ENCODE measurements at places on chromosomes 4 and X.
A peak's percentile ranks its signal among the peaks of the same experiment; 100 is the strongest.

DNA sequence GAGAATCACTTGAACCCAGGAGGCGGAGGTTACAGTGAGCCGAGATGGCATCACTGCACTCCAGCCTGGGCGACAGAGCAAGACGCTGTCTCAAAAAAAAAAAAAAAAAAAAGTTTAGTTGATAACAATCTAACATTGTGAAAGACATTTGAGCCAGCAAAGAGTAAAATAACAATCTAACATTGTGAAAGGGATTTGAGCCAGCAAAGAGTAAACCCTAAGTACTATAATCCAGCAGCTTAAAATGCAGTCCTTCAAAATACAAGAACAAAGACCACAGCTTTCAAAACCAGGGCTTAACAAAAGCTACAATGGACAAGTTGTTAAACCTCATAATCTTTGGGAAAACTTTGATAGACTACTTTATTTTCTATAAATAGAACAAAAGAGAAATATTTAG is 16.9 kb downstream of the MFAP3L start:
- no peak for DNase-seq

DNA sequence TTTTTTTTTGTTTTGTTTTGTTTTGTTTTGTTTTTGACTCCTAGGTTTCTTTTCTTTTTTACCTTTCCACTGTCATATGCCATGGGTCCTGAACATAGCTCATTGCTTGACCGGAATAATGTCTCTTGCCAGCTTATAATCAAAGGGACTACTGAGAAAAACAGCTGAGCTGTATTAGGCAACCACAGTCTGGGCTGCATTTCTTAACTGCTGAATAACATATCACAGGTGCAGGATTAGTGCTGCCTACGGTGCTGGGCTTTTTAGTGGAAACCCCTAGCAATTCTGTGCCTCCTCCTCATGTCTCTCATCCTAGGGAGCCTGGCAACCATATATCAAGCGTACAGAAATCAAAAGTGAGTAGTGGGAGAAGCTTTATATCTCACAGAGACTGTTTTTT is 333.5 kb downstream of the BMPR1B start:
- no peak for DNase-seq

GRCh38 chr4:173494013-173494970 is 35.7 kb downstream of the HAND2 start:
- peak; percentile 7 for DNase-seq

- no peak for DNase-seq
Observed at GRCh38 chr4:76485450-76485849, 50.4 kb downstream of the SHROOM3 start.

- no peak for DNase-seq
Observed at GRCh38 chrX:9846631-9847030, 60.4 kb downstream of the SHROOM2 start.

DNA sequence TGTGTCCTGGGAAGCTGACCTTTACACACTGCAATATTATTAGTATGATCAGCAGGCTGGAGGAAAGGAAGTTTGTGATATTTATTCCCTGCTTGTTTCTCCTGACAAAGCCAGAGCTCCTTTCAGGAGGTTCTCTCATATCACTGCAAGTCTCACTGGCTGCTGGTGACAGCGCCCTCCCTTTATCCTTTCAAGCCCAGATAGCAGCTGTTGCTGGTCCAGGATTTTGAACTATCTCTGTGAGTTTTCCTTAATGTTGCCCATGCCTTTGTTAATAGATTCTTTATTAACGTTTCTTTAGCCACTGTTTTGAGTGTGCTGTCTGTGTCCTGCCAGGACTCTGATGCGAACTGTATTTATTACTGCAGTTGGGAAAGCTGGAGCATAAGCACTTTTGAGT is 518.7 kb downstream of the C4orf33 start:
- DNase-seq, result no peak

DNA sequence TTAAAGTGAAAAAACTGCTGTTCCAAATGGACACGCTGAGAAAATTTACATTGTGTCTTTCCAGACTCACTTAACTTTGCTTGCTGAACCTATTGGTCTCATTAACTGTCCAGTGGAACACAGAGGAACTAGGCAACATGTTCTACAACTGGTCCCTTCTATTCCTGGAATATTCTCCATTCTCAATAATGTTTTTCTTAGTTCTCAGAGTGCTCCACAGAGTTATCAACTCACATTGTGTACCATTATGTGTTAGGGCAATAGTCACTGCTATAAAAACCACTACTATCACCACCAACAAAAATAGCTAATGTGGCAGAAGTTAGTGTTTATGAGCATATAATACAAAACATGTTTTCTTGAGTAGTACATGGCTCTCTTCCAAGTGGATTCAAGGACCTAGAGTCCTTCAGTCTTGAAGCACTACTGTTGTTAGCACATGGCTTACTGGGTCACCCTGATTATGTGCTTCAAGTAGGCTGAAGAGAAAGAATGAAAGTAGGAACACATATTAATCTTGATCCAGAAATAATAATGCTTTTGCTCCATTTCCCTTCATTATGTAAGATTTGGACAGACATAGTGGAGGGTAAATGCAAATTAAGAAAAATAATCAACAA is 865.3 kb upstream of the HS3ST1 start:
- DNase-seq, result no peak

DNA sequence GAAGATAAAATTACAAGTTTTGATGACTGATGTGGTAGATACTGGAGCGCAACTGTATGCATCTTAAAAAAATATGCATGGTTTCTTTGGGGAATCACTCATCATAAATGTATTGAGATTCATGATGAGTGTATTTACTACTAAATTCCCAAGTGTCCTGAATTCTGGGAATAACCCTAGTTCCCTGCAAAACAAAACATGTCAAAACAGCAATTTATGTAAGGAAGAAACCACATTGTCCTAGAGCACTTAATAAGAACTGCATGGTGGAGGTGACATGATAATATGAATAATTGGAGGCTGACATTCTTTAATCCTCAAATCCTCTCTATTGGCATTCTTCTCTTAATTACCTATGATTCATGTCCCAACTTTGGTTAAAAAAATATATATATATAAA is 1804.7 kb downstream of the STIM2 start:
- no peak for DNase-seq

GRCh38 chr4:101066626-101067170 is 280.6 kb downstream of the PPP3CA start:
- DNase-seq, result no peak

- DNase-seq, result no peak
Observed at GRCh38 chrX:22538580-22538979, 265.9 kb downstream of the CBLL2 start.

- no peak for DNase-seq
Observed at GRCh38 chr4:1193206-1194009, 21.0 kb upstream of the SPON2 start.

GRCh38 chr4:129583868-129584267 is 487.9 kb downstream of the C4orf33 start:
- no peak for DNase-seq

GRCh38 chrX:24839331-24839730 is 145.6 kb downstream of the POLA1 start:
- no peak for DNase-seq

GRCh38 chr4:165758086-165758485 is 115.0 kb upstream of the TLL1 start:
- DNase-seq, result no peak

DNA sequence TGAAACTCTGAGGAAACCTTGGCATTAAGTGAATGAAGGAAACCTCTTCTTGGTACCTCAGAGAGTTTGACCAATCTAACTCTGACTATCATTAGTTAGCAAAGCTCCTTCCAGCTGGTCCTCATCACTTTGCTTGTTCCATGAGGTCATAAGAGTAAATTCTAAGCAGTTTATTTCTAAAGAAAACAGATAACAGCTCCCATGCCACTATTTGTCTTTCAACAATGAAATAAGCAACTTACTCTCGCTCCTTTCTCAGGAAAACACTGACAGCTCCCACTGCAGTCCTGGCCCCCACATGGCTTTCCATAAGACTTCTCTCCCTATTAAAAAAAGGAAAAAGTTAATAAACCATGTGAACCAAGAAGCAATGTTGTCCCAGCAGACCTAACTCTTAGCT is 127.7 kb downstream of the COL4A6 start:
- DNase-seq, result no peak

DNA sequence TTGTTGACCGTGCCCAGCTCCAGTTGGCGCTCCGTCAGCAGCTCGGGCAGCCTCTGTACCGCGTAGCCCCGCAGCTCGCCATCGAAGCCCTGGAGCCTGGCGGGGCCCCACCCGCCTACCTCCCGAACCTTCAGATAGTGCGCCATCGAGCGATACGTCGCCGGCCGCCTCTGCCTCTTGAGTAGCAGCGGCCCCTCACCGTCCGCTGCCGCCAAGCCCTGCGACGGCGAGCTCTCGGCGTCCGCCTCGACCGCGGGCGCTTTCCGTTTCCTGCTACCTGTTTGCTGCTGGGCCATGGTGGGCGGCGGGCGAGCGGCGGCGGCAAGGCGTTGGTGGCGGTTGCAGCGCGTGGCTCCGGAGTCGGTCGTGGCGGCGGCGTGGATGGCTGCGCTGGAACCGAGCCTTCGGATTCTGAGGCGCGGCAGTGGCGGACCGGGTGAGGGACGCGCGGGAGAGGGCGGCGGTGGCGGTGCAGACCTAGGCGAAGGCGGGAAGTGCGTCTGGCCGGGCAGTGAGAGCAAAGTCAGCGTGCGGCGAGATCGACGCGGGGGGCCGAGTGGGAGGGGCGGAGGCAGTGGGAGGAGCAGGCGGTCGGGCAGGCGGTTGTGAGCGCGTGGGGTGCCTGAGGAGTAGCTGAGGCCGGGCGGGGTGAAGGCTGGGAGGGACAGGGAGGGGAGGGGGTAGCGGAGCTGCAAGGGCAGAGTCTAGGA is at the start of gene DCAF12L1:
TSS of gene DCAF12L1 (minus strand) at position 502 of the 710 bp plus-strand sequence. CDS start at position 296, 206 bp downstream.
- DNase-seq, result no peak

- DNase-seq, result no peak
Observed at GRCh38 chr4:100106982-100107381, 83.3 kb downstream of the DDIT4L start.

DNA sequence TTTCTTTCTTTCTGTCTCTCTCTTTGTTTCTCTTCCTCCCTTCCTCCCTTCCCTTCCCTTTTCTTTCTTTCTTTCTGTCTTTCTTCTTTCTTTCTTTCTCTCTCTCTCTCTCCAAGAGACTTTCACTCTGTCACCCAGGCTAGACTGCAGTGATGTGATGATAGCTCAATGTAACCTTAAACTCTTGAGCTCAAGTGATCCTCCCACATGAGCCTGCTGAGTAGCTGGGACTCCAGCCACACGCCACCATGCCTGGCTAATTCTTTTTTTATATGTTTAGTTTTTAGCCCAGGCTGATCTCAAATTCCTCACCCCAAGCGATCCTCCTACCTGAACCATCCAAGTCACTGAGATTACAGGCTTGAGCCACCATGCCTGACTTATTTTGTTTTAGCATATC is 64.3 kb upstream of the EMCN start:
- no peak for DNase-seq

GRCh38 chrX:149683966-149684730 is 27.7 kb upstream of the MAGEA11 start:
- DNase-seq, result no peak

DNA sequence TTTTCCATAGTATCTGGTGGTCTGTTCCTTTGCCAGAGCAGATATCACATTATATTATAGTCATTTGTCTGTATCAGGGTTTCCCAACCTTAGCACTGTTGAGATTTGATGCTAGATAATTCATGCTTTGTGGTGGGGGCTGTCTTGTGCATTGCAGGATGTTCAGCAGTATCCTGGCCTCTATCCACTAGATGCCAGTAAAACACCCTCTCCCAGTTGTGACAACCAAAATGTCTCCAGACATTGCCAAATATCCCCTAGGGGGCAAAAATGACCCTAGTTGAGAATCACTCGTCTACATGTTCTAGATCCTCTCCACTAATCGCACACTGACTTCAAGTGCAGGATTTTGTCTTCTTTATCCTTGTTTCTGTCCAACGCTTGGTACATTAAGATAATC is 160.8 kb downstream of the FANCB start:
- DNase-seq, result no peak

DNA sequence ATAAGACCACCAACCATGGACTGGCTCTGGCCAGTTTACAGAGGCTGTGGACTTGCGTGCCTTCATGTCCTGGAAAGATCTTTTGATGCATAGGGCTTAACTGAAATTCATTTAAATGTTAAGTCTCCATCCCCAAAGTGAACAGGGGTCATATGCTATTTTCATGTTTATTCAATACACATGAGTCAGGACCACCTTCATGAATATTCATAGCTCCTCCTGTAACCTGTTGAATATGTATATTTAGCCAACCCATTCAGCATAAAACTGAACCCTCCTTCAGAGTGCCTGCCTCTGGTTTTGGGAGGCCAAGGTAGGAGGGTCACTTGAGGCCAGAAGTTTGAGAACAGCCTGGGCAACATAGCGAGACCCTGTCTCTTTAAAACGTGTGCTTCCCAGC is 7.1 kb downstream of the CTPS2 start:
- DNase-seq, result no peak

DNA sequence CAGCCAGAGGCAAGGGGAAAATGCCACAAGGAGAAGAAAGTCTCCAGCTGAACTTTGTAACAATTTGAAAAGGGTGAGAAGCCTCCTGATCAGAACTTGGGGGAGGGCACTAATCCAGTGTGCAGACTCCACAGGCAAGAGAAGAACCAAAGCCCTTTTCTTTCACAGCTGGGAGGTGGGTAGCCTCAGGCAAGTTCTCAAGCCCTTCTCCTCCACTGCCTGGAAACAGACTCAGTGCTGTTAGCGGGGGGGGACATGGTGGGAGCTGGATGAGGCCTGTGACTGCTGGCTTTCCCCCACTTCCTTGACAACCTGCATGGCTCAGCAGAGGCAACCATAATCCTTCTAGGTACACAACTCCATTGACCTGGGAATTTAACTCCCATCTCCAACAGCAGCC is 92.5 kb downstream of the LHFPL1 start:
- DNase-seq, result no peak

DNA sequence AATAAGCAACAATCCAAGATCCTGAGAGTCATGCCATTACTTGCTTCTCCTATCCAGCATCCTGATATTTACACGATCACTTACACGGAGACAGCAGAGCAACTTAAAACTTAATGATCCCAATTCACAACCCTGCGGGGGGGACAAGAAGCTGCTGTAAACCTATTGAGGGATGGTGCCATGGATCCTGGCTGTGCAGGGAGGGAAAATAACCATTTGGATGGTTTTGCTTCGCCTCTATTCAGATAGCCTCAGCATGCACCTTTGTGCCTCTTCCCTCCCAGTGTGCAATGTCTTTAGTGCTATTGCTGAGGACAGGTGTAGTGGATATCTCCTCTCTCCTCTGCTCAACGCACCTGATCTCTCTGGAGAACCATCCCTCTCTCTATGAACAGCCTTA is 89.7 kb upstream of the PPARGC1A start:
- no peak for DNase-seq

DNA sequence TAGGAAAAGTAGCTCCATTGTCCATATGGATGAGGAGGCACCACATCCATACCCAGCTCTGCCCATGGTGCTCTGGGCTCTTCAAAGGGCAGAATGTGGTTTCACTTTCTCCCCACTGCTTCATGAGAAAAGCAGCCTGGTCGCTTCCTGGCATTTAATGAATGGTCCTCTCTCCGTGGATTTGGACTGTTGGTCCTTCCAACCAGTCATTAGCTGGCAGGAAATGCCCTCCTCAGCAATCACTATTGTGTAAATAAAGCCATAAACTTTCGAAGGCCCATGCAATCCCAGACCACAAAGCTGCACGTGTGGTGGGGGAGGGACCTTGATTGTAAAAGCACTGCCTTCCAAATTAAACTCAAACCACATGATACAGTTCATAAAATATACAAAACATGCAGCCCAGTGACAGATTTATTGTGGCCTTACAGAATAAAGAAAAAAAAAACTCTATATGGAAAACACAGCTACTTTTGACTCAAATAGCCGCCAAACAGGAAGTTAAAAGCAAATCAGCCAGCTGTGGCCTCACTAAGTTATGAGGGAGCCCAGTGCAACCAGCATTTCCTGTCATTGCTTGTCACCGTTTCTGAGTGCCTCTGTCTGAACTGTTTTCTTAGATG is 8.1 kb downstream of the MBNL3 start:
- no peak for DNase-seq
